ENCODE measurements at places on chromosomes 2 and 18. TPM values are rescaled to one million over a fixed set of nuclear protein-coding genes. Genes with fewer than 3 reads are reported as not detected.

Gene CNNM4
- polyA plus RNA-seq, result 4.9 TPM

Gene IHH
- polyA plus RNA-seq, result not detected

Gene PROM2
- 1.0 TPM for polyA plus RNA-seq

Gene INPP5D
- polyA plus RNA-seq, result 15.6 TPM

Gene SERPINB10
- polyA plus RNA-seq, result not detected

Gene GPR55
- polyA plus RNA-seq, result 0.24 TPM

Gene EFHD1
- 6.1 TPM for polyA plus RNA-seq

Gene MTLN
- polyA plus RNA-seq, result 321 TPM

Gene CFAP65
- 0.05 TPM for polyA plus RNA-seq

Gene LHCGR
- polyA plus RNA-seq, result 2.4 TPM

Gene CIAO1
- 137 TPM for polyA plus RNA-seq

Gene SLC23A3
- polyA plus RNA-seq, result 4.3 TPM

Gene DHX57
- 16.9 TPM for polyA plus RNA-seq

Gene ANKRD30BL
- not detected for polyA plus RNA-seq

Gene SKOR2
- polyA plus RNA-seq, result not detected

Gene CIB4
- 10.1 TPM for polyA plus RNA-seq

Gene ADAM23
- 7.1 TPM for polyA plus RNA-seq

Gene SOWAHC
- 3.8 TPM for polyA plus RNA-seq

Gene IL1B
- 5.9 TPM for polyA plus RNA-seq

Gene DES
- 283 TPM for polyA plus RNA-seq

Gene KIAA2012
- 0.09 TPM for polyA plus RNA-seq

Gene INHBB
- 8.7 TPM for polyA plus RNA-seq

Gene ELP2
- 150 TPM for polyA plus RNA-seq

Gene NXPH2
- not detected for polyA plus RNA-seq

Gene SLC4A5
- 0.51 TPM for polyA plus RNA-seq

Gene NT5C1B
- not detected for polyA plus RNA-seq

Gene SP9
- polyA plus RNA-seq, result not detected

Gene DHRS9
- 1.7 TPM for polyA plus RNA-seq

Gene STEAP3
- 4.3 TPM for polyA plus RNA-seq

Gene WDPCP
- polyA plus RNA-seq, result 4.7 TPM

Gene CPS1
- polyA plus RNA-seq, result 1.7 TPM

Gene MAP3K19
- polyA plus RNA-seq, result not detected

Gene FAM124B
- polyA plus RNA-seq, result 0.37 TPM

Data from adrenal gland (tissue), 19 donors.